Activated CD4-positive, alpha-beta T cell treated with anti-CD3 and anti-CD28 coated beads for 24 hours (primary cell): ENCODE measurements at places on chromosomes 7 and 10.

DNA sequence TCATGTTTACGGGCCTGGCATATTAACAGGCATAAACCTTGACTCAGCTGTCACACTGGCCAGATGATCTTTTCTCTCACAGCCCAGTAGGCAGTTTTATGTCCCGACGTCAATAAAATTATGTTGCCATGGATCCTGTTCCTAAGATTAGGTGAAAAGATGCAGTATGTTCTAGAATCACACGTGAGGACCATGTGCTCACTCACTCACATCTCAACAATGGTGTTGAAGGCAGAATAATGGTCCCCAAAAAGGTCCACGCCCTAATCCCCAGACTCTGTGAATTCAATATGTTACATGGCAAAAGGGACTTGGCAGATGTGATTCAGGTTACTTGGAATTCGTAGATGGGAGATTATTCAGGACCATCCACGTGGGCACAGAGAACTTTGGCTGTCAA lies 3.5 kb downstream of the DOCK1 start:
- no peak for DNase-seq

GRCh38 chr10:31972519-31973041 lies 43.9 kb upstream of the ARHGAP12 start:
- DNase-seq, result no peak

DNA sequence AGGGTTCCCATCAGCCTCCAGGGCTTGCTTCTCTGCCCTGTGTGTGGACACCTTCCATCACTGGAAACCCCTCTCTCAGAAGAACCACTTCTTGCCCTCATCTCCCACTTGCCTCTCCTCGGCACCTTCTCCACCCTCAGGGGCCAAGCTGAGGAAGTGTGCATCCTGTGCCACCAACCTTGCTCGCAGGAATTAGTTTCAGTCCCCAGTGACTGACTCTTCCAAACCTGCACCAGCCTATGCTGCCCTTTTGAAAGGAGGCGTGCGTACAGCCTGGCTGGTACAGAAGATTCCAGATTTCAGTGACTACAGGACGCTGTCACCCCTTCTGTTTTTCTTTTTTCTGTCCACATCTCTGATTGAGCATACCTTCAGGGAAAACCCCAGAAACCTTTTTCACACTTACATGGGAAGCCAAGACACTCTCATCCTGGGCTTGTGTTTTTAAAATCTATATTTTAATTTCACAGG lies 67.1 kb downstream of the IKZF1 start:
- no peak for DNase-seq

GRCh38 chr10:95350830-95351228 lies 60.0 kb upstream of the PDLIM1 start:
- no peak for DNase-seq

GRCh38 chr10:133358162-133358924 lies 524 bp upstream of the FUOM start:
- DNase-seq, result no peak

GRCh38 chr7:100532165-100533022 lies 6.6 kb upstream of the AGFG2 start:
- no peak for DNase-seq

DNA sequence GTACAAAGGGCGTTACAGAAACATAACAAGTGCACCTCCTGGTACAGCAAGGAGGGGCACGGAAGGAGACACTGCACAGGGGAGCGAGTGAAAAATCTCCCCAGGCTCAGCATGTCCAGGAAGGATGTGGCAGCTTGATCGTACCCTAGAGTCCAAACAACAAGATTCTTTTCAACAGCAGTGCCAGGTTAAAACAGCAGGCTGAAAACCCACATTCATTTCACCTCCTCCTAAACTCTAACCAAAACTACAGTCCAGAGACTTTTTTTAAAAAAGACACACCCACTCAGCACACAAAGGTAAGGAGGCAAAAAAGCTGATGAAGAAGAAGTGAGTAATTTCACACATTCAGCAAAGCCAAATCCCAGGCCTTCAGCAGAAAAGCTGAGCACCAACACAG lies 138.8 kb downstream of the SFMBT2 start:
- no peak for DNase-seq

DNA sequence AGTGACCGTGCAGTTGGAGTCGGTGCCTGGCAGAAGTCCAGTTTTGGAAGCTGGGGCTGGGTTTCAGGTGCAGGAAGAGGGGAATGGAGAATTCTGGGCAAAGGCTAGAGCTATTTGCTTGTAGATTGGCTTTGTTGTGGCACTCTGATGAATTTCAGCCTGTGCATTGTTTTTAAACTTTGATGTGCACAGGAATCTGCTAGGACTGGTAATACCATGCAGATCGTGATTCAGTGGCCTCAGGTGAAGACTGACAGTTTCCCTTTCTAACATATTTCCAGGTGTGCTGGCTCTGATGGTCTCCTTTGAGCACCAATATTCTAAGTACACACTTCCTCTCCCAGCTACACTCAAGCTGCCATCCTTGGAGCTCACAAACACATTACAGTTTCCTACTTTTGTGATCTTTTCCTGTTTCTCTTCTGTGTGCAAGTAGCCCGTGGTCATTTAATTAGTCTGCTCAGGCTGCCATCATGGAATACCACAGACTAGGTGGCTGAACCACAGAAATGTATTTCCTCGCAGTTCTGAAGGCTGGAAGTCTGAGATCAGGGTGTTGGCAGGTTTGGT lies 55.6 kb downstream of the NOC3L start:
- DNase-seq, result no peak

DNA sequence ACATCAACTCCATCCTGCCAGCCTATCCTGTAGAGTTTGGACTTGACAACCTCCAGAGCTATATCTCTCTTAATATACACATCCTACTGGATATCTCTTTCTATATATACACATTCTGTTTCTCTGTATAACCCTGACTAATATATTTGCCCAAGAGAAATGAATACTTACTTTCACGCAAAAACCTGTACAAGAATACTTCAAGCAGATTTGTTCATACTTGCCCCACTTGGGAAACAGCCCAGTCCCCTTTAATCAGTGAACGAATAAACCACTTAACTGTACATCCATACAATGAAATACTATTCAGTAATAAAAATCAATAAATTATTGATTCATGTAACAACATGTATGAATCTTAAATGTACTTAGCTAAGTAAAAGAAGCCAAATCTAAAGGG lies 251.1 kb upstream of the PHYHIPL start:
- DNase-seq, result no peak

- DNase-seq, result no peak
These were observed 29.6 kb downstream of the ABCB4 start for GRCh38 chr7:87445897-87446296.

- DNase-seq, result no peak
These were observed 7.5 kb downstream of the MTG1 start for GRCh38 chr10:133401500-133401899.

DNA sequence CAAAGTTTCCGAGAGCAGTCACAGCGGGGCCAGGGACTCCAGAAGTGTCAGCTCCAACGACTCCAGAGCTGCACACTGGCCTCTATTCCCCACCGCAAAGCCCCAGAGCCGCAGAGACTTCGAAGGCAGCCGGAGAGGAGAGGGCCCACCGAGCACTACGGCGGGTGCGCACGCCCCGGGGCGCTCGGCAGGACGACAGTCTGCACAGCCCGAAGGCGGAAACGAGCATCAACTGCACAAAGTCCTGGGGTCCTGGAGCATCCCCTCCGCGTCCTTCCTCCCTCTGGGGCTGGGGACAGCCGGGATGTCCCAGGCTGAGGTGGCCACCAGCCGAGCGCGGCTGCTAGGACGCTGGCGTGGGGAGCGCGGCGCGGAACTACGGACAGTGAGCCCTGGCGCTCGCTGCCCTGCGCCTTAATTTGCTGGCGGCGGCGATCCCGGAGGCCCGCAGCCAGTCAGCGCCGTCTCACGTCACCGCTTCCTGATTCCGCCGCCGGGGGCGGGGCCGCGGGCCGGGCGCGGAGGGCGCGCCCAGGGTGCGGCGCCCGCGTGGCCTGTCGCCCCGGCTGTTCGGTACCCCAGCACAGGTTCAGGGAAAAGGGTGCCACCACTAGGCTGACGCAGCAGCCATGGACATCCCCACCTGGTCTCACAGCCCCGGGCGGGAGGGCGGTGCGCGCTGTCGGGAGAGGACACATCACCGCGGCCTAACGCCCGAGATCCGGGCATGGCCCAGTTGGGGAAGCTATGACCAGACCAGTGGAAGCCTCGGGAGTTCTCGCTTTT lies at the start of gene TBX20:
TBX20 (minus strand) TSS at position 391 of the 786 bp plus-strand sequence. CDS start 480 bp downstream, outside the sequence.
- no peak for DNase-seq

DNA sequence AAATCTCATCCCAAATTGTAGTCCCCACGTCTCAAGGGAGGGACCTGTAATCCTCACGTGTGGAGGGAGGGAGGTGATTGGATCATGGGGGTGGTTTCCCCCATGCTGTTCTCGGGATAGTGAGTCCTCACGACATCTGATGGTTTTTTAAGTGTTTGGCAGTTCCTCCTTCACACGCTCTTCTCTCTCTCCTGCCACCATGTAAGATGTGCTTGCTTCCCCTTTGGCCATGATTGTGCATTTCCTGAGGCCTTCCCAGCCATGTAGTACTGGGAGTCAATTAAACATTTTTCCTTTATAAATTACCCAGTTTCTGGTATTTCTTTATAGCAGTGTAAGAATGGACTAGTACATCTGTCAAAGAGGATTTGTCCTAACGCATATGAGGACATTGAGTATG lies 59.5 kb downstream of the RGS10 start:
- no peak for DNase-seq

- no peak for DNase-seq
These were observed 66.6 kb downstream of the TLL2 start for GRCh38 chr10:96446966-96447596.

DNA sequence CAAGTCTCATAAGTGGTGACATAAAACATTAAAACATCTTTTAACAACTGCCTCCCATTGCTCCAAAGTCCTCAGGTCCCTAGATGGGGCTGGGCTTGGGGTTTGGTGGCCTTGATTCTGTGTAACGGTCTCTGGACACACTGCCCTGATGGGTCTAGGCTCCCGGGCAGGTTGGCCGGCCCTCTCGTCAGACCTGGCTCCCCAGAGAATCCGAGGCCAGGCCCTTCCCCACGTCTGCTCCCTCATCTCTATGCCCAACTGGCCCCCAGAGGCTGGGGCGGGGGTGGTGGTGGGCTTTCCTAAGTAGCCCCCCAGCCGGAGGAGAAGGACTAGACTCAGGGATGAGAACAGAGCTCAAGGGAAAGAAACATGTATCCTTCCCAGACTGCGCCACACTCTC lies 31.5 kb upstream of the EFCAB10 start:
- no peak for DNase-seq

DNA sequence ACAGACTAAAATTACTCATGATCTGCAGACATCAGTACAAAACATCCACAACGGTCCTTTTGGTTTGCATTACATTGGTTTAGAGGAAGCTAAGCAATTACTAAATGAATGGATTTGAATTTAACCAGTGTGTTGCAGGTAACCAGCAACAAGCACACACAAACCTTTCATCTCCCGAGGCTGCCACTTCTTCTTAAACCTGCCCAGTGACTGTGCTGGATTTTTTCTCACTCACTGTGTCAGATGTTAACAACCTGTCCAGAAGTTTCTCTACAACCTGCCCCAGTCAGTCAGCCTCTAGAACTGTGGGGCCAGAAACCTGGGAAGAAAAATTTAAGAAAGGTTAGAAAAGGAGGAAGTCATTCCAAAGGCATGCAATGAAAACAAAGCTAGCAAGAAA lies 2.4 kb upstream of the MEOX2 start:
- DNase-seq, result no peak

- no peak for DNase-seq
These were observed 34.2 kb upstream of the POM121L12 start for GRCh38 chr7:53001221-53001620.

DNA sequence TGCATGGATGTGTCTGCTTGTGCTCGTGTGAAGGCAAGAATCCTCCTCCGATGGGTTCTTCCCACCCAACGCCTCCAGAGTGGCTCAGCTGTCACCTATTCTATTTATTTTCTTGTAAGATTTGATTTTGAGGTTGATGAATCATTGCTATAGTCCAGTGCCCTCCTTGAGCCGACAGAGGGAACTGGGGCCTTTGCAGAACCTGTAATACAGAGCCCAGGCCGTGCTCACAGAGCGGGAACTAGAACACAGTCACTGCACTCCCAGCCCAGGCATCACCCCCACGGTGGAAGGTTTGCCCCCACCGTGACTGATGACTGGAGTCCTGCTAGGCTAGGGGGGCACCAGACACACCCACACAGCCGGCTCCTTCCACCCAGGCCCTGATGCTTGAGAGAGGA lies 2.0 kb downstream of the RARRES2 start:
- no peak for DNase-seq

GRCh38 chr7:99267481-99267840 lies 5.2 kb upstream of the MYH16 start:
- no peak for DNase-seq

- DNase-seq, result no peak
These were observed at the start of gene GPR37 for GRCh38 chr7:124765401-124766352. GPR37 (minus strand) TSS chr7:124765792; CDS start chr7:124764976, 816 bp downstream.

GRCh38 chr10:132420981-132421846 lies 24.2 kb downstream of the PWWP2B start:
- no peak for DNase-seq
